GM18507 (cell line): ENCODE measurements at places on chromosomes 4 and X.

- no peak for DNase-seq
These were observed 36.8 kb upstream of the RAB40AL start for GRCh38 chrX:102899940-102900916.

DNA sequence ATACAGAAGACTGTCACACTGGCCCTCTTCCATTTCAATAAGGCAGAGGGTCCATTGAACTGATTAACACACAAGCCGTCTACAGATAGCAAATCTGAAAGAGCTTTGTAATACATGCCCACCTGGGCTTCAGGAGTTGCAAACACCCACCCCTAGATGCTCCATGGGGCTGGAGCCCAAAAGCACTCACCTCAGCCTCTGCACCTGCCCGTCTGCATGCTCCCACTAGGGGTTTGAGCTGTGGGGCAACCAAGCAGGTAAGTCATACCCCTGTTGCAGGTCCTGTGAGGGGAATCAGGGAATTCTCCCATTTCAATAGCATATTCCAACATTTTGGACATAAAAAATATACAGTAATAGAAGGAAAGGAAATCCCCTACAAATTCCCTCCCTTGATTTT is 243.0 kb upstream of the KCNIP4 start:
- DNase-seq, result no peak

DNA sequence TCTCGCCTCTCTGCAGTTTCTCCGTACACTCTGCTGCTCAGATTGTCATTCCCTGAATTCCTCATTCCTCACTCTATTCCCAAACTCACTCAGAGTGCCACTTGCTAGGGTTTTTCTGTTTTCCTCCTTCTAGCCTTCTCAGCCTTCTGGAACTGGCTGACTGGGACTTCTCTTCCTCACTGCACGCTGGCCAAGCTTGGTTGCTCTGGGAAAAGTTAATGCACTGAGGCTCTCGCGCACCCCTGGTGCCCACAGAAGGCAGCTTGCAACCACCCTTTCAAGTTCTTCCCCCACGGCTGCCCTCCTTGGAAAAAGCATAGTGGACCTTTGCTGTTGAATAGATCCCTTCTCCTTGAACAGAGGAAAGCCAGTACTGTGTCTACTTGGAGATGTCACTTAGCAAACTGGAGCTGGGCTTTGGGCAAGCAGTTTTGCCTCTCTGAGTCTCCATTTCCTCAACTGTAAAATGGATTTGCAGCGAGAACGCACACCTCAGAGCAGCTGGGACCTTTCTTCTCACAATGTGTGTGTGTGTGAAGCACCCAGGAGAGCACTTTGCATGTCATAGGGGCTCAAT is 6.0 kb upstream of the CCKAR start:
- DNase-seq, result no peak

DNA sequence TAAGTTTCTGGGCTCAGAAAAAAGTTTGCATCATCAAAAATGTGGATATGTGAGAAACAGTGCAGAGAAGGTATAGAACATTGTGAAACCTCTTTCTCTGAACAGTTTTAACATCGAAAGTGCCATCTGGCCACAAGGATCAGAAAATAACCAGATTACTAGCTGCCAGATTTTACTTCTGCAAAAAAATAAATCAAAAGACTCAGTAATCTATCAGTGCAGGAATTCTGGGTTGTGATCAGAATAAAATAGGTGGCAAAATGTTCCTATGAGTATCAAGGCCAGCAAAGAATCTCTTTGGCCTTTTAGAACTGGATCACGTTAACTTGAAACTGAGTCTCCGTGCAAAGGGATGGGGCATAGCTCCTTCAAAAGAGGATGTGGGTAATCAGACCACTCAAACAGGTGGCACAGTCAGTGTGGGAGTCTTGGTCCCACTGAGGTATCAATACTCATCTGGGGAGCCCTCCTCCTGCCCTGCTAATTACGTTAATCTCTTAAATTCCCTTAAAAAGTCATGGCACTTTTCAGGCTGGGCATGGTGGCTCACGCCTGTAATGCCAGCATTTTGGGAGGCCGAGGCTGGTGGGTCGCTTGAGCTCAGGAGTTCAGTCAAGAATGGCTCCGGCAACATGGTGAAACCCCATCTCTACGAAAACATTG is 26.7 kb upstream of the RBM47 start:
- no peak for DNase-seq

DNA sequence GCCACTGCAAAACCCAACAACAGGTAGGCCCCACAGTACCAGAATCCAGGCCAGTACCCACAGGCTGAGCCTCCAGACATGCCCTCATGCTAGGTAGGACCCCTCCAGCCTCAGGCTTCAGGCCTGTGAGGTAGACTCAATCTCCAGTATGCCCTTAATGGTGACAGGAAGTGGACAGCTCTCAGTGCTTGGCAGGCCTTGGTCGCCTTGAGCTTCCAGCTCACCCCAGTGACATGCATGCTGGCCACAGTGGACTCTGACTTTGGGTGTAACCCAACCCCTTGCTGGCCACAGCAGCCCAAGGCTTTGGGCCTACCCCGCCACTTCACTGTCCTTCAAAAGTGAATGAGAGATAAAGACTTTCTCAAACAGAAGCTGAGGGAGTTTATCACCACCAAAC is 324.2 kb downstream of the ANTXR2 start:
- no peak for DNase-seq

DNA sequence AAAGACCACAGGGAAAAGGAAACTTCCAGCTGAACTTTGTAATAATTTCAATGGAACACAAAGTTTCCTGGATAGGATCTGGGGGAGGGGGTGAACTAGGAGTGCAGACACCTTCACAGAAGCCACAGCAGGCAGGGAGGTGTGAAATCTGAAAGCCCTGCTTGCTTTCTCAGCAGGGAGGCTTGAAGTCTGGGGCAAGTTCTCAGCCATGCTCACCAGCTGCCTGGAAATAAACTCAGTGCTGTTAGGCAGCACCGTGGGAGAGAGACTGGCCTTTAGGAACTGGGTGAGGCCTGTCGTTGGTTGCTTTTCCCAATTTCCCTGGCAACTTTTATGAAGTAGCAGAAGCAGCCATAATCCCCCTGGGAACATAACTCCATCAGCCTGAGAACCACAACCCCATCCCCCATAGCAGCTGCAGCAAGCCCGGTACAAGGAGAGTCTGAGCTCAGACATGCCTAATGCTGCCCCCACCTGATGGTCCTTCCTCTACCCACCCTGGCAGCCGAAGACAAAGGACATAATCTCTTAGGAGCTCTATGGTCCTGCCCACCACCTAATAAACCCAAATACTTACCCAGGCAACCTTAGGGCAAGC is 39.2 kb upstream of the NMU start:
- no peak for DNase-seq
